ENCODE measurements at places on chromosomes 2 and 18.
A peak's percentile ranks its signal among the peaks of the same experiment; 100 is the strongest.

DNA sequence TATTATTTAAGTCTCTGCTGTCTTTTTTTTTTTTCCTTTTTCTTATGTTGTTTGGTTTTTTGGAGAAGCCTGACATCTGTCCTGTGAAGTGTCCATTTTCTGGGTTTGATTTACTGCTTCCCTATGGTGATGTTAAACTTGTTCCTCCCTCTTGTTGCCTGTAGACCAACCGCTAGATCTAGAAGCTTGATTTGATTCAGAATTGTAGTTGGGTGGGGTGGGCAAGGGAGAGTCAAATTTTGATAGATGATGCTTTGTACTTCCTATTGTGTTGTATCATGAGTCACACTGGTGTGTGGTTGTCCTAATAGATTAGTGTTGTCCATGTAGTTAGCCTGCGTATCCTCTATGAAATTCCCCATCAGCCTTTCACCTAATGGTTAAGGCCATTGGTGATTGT is 35.4 kb downstream of the CAB39 start:
- no peak for DNase-seq

DNA sequence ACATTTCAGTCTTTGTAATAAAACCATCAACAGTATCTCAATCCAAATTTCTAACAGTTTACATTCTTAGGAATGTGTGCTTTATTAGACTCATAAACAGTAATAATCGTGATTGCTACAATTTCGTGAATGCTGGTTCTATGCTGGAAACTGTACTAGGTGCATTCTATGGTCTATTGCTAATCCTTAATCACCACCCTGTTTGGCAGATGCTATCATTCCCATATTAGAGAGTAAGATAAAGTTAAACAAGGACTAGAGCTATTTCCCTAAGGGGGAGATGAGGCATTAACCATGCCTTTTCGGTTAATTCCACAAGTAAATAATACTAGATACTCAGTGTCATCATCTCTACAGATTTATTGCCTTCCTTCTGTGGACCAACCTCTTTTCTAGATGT is 244.0 kb downstream of the PAX3 start:
- no peak for DNase-seq

DNA sequence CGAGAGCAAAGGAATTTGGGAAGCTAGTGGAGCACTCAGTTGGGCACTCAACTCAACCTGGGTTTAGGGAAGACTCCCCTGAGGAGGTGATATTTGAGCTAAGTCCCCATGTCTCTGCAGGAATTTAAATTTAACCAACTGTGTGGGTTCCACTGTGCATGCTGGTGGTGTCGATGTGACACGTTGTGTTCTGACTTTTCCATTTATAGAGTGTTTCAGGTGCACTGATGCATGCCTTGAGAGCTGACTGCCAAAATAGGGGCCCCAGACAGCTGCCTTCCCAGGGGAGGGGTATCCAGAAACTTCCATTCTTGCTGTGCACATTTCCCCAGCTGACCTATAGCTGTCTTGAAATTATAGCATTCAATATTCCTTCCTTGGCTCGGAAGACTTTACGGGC is 63.7 kb upstream of the BCL2L11 start:
- DNase-seq: no peak

DNA sequence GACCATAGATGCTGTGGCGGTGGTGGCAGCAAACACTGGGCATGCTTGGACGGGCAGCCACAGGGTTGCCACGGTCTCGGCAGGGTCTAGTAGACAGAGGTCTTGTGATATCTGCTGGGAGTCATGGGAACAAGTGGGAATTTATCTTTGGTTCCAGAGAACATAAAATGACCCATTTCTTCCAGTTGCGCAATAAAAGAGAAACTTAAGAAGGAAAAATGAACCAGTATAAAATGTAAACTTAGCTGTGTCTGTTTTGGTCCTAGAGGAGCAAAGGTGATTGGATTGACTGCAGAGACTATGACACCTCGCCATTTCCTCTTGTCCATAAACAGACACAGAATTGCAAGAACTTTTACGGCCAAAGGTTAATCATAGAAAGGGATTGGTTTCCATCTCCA is 132.6 kb upstream of the RBBP8 start:
- no peak for DNase-seq

GRCh38 chr2:98608962-98609604 is 694 bp downstream of the UNC50 start:
- peak; percentile 17 for DNase-seq

GRCh38 chr2:115976916-115977315 is 1534.5 kb downstream of the DPP10 start:
- DNase-seq: no peak

GRCh38 chr2:99670768-99671734 is 181.2 kb upstream of the REV1 start:
- DNase-seq: no peak

- no peak for DNase-seq
Observed at GRCh38 chr2:31888550-31888949, 122.3 kb downstream of the MEMO1 start.

DNA sequence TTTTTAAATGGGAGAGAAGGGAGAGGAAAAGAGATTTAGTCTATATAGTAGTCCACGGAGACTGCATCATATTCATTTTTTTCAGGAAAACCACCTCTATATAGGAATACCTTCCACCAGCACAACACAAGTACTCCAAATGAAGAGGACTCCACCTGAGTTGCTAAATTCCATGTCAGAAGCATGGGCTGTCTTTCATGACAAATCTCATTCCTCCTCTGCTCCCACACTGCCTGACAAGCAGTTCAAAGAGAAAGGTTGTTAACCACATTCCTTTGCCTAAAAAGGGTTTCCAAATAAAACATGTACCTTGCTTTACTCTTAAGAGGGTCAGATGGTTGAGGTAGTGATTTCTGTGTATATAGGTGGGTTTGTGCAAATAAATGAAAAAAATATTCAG is 122.0 kb downstream of the TMEFF2 start:
- DNase-seq: no peak

DNA sequence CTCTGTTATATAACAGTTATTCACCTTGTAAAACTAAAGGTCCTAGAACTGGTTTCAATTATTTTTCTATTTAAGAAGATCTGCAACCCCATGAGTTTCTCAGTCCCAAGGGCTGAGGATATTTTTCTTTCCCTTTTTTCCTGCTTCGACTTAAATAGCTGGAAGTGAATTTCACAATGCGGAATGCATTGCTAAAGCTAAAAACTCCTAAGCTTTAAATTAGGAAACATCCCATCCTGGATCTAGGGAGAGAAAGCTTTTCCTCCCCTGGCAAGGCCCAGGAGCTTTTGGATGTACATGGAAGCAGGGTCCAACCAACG is 1.4 kb downstream of the RFX8 start:
- DNase-seq: no peak

DNA sequence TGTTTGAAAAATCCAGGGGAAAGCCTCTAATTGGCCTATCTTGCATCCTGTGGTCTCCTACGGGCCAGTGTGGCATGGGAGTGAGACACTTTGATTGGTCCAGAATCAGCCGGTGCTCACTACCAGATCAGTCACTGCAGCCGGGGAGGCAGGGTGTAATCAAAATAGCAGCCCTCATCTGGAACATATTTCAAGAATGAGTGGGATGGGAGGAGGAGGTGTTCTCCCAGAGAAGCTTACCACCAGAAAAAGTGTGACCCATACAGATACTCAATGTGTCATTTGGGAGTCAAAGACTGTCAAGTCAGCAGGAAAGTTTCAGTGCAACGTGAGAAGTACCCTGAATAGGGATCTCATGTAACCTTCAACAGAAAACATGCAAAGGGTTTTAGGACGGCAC is 393.9 kb upstream of the SLC14A2 start:
- DNase-seq: no peak

- peak; percentile 98 for DNase-seq
Observed at GRCh38 chr18:13726232-13726971, at the start of the genes FAM210A and RNMT. TSS of gene FAM210A (minus strand) at chr18:13726558. CDS start at chr18:13682077, 44,481 bp downstream. TSS of gene RNMT (plus strand) at chr18:13726673. CDS start at chr18:13731518, 4,845 bp downstream.

DNA sequence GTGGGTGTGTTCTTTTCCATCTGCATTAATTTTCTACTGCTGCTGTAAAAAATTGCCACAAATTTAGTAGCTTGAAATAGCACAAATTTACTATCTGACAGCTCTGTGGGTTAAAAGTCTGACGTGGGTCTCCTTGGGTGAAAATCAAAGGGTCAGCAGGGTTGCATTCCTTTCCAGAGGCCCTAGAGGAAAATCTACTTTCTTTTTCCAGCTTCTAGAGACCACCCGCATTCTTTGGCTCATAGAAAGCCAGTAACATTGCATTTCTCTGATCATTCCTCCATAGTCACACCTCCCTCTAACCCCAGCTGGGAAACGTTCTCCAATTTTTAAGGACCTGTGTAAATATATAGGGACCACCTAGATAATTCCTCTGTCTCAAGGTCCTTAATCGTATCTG is 128.8 kb downstream of the ATL2 start:
- no peak for DNase-seq

- no peak for DNase-seq
Observed at GRCh38 chr2:127185093-127185492, 35.0 kb downstream of the CYP27C1 start.

- no peak for DNase-seq
Observed at GRCh38 chr18:65755616-65756015, 4.8 kb downstream of the CDH7 start.

- peak; percentile 51 for DNase-seq
Observed at GRCh38 chr2:10889651-10890215, 22.0 kb upstream of the KCNF1 start.

GRCh38 chr2:170087413-170087793 is 90.5 kb upstream of the MYO3B start:
- DNase-seq: no peak

GRCh38 chr2:181223234-181223633 is 234.0 kb upstream of the ITGA4 start:
- DNase-seq: no peak

GRCh38 chr2:47004905-47005495 is 89.4 kb upstream of the MCFD2 start:
- peak; percentile 65 for DNase-seq

- no peak for DNase-seq
Observed at GRCh38 chr18:24003903-24004640, 10.5 kb upstream of the TTC39C start.

GRCh38 chr2:76427452-76427851 is 716.7 kb upstream of the GCFC2 start:
- DNase-seq: no peak

- no peak for DNase-seq
Observed at GRCh38 chr2:20504174-20504573, 57.3 kb downstream of the RHOB start.

DNA sequence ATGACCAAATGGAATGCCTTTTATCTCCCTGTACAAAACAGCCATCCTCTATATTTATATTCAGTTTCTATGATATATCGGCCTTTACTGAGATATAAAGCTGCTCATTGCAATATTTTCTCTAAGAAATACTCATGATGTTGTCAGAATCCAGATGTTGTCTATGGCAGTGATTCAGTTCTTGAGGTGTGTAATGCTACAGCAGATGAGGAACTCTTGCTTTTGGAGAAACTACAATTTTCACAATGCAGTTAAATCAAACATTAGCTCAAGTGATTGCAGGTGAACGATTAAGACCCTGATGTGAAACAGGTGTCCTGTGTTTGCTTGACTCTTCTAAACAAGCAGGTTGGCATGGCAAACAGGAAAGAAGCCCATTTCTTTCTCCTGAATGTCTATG is 256.2 kb upstream of the CDH20 start:
- DNase-seq: no peak

- no peak for DNase-seq
Observed at GRCh38 chr2:203763241-203763937, 57.0 kb downstream of the CD28 start.

DNA sequence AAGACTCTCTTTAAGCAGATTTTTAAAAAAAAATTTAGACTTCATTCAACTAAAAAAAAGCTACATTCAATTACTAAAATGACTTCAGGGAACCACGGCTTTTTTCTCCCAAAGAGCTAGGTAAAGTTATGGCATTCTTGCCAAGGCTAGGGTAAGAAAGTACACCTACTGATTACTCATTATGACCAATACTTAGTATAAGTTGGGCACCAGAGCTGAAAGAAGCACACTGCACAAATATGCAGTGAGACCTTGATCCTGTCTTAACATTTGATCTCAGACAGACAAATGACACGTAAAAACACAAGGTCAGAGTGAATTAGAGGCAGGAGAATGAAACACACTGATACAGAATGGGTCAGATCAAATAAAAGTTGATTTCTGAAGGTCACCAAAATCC is 88.7 kb downstream of the THADA start:
- DNase-seq: no peak

GRCh38 chr2:54457323-54458023 is 1.3 kb downstream of the SPTBN1 start:
- DNase-seq: peak; percentile 76

- no peak for DNase-seq
Observed at GRCh38 chr18:48735080-48735676, 196.3 kb downstream of the CTIF start.

DNA sequence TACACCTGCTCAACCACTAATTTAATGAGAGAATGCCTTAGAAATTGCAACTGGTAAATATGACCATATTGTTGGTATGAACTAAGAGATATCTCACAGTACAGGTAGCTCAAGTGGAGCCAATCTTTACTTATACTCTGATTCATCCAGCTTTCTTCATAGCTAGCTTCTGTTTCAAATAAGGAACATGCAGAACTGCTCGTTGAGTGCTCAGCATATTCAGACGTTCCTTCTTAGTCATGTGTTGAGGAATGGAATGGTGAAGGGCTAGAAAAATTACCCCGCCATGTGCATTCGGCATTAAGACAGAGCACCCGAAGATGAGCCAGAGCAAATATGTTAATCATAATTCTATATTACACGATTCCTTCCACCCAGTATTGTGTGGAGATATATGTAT is 144.0 kb upstream of the VRK2 start:
- no peak for DNase-seq

GRCh38 chr2:207283356-207283755 is 117.6 kb upstream of the KLF7 start:
- DNase-seq: no peak

GRCh38 chr2:64284751-64285150 is 140.5 kb upstream of the PELI1 start:
- DNase-seq: no peak

DNA sequence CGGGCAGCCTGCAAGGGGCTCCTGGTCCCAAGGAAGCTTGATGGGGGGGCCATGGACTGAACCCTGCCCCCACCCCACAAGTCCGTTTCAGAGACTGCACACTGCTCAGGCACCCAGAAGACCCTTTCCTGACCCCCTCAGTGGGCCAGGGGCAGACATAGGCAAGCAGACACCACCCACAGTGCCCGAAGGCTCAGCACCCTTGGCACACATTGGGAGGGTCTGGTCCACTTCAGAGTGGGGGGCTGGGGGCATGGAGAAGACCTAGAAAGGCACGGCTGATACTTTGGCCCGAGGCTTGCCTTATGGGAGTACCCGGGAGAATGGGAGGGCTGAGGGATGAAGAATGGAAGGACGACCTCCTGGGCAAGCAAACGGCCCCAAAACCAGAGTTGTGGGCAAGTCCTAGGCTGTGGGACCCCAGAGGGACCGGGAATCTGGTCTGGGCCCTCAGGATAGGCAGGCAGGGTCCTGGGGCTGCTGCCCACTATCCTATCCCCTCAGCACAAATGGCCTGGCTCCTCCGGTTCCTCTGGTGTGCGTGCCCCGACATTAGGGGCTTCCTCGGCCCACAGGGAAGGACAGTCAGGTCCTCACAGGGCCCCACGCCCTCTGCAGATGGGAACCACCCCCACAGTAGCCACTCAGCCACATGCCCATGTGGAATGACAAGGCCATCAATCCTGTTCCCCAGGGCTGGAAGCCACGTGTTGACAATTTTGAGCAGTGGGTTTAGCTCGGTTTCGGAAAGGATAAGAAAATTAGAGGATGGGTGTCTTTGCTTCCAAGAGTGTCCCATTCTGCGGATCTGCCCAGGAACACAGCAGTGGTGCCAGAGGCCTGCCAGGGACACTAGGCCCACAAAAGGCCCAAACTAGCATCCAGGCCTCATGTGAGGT is 15.0 kb upstream of the GPC1 start:
- DNase-seq: no peak

GRCh38 chr18:45671321-45671720 is 52.7 kb upstream of the SLC14A1 start:
- DNase-seq: no peak

Data from brain (organoid and tissue), 16 donors.